ENCODE measurements at places on chromosomes 12 and 14.

DNA sequence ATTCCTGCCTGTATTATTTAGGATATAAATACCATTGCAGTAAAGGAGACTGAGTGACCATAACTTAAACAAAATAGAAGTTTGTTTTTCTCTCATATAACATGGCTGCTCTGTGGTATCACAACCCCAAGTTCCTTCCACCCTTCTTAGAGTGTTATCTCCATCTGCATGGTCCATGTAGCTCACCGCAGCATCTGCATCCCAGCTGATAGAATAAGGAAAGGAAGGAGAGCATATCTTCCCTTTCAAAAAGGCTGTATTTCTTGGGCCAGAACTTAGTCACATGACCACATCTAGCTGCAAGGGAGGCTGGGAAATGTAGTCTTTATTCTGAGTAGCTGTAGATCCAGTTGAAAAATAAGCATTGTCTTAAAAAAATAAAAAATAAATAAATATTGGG lies 184.8 kb upstream of the NUDT4 start:
- no peak for DNase-seq

DNA sequence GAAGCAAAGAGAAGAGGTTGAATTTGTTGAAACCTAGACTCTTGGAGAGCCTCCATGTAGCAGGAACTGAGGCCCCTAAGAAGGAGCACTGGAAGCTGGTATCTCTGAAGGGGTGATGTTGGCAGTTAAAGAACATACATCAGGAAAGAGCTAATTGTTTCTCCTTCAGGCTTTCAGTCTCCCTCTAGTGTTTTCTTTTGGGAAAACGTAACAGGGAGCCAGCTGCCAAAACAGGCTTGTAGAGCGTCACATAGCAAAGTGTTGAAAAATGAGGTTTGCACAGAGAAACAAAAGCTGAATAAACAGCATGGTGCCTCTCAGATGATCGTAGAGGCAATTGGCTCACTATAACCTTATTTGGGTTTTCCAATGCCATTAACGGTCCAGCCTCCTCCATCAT lies 46.9 kb upstream of the CAND1 start:
- DNase-seq: no peak

GRCh38 chr12:42343721-42344120 lies 17.8 kb downstream of the PPHLN1 start:
- DNase-seq: no peak

GRCh38 chr12:131828671-131829355 lies 620 bp downstream of the MMP17 start:
- no peak for DNase-seq

- DNase-seq: no peak
These were observed 42.6 kb upstream of the PLEKHD1 start for GRCh38 chr14:69441948-69442347.

GRCh38 chr14:25014440-25014839 lies 35.5 kb downstream of the STXBP6 start:
- DNase-seq: no peak

DNA sequence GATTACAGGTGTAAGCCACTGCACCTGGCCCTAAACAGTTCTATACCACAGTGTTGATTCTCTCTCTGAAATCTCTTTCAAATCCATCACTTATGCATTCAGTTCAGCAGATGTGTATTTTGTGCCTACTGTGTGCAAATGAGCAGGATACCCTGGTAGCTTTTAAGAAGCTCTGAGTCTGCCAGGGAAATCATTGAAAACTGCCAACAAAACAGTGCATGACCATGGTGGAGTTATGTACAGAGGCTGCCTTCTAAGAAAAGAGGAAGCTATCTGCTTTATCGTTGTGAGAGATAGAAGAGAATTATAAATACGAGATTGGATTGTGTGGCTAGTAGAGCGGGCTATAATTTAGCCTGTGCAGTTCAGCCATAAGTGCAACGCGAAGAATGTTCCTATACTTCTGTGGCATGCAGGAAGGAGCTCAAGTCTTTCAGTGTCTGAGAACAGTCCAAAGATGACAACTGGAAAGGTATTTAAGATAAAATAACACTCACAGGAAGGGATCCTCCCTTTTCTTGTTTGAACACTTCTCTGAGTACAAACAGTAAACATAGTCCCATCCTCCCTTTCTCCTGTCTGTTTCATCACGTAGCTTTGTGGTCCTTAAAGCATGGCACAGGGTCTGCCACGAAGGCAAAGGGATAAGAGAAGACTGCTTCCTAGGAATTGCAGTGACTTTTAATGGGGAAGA lies 4.3 kb downstream of the DIP2B start:
- no peak for DNase-seq

- no peak for DNase-seq
These were observed 399.9 kb downstream of the FOXG1 start for GRCh38 chr14:29166507-29166906.

DNA sequence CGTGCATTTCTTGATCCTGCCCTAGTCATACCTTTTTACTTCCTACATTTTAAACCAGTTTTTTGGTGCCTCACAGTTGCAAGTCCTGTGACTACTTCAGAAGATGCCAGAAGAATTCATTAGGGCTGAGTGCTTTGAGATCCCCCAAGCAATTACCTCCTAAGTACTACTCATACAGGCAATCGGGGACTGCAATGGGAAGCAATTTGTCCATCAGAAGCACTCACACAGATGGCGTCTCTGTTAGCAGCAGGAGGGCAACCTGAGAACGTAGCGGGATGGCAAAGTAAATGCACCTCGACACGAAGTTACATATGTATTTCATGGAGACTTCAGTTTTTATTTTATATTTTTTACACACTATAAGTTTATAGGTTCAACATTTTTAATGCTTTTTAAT lies 188.3 kb downstream of the CAPZA3 start:
- peak; percentile 83 for DNase-seq

GRCh38 chr12:20528208-20528607 lies 159.9 kb downstream of the PDE3A start:
- DNase-seq: no peak

DNA sequence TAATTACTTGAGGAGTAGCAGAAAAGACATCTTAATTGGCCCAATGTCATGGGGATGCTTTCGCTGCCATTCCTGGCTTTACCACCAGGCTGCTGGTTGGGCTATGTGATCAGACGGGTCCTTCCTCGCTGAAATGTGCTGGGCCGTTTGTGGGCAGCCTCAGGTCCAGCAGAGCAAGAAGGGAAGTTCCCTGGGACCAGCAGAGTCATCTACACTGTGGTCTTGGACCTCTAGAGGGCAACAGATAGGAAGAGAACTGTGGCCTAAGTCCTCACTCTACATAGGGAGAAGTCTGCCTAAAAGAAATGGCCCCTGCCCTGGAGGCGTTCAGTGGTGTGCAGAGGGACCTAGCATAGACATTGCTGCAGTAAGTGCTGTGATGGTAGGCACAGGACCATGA lies 10.9 kb downstream of the EVL start:
- no peak for DNase-seq

- no peak for DNase-seq
These were observed 836 bp downstream of the EVL start for GRCh38 chr14:100065942-100066574.

DNA sequence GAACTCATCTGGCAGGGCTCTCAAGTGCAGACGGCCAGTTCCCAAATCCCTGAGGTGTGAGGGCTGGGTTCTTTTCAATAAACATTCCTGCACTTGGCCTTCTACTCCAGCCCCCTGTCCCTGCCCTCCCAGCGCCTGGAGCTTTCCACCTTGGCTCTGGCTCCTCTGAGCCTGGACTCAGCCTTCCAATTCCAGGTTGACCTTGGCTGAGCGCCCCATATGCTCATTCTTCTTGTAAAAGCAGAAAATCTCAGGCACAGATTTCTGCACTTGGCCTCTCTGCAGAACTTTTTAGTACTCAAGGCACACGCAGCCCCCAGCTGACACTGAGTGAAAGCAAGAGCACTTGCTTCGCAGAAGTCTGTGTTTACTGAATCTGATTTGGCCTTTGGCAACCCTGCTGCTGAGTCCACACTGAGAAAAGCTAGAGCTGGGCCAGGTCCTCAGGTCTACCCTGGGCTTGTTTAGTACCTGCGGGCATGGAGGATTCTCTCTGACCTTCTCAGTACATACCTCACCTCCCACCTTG lies 222.7 kb downstream of the MSRB3 start:
- no peak for DNase-seq

GRCh38 chr14:104149617-104150135 lies 11.3 kb downstream of the KIF26A start:
- peak; percentile 44 for DNase-seq

DNA sequence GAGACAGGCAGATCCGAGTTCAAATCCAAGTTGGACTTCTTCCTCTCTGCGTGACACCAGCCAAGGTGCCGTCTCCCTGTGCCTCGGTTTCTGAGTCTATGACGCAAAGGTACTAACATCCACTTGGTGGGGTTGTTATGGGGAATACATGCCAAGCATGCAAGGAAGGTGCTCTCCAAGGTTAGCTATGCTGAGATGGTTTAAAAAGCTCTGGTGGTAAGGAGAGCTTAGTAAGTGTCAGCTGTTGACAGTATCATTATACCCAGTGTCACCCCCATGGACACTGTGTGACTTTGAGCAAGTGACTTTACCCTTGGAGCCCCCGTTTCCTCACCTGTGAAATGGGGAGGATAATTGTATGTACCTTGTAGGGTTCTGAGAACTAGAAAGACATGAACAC lies 22.2 kb downstream of the MMAB start:
- no peak for DNase-seq

- no peak for DNase-seq
These were observed 109.8 kb upstream of the EGLN3 start for GRCh38 chr14:34060651-34060999.

DNA sequence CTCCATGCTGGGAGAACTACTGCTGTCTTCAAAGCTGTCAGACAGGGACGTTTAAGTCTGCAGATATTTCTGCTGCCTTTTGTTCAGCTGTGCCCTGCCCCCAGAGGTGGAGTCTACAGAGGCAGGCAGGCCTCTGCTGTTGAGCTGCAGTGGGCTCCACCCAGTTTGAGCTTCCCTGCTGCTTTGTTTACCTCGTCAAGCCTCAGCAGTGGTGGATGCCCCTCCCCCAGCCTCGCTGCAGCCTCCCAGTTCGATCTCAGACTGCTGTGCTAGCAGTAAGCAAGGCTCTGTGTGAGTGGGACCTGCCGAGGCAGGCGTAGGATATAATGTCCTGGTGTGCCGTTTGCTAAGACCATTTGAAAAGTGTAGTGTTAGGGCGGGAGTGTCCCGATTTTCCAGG lies 31.4 kb upstream of the RFX4 start:
- DNase-seq: no peak

DNA sequence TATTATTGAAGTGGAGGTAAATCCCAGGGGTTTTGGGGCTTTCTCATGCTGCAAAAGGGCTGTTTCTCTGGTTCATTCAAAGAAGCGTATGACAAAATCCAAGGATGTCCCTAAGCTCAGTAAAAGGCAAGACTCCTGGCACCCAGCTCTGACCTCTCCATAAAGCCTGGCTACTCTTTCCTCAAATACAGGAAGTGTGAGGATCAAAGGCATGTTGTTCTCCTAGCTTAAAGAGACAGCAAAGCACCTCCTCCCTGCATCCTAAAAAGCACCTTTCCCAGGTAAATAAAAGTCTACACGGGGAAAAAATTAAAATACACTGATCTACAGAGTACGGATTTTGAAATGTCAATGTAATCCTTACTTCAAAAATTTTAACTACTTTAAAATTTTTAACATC lies 118.6 kb downstream of the LMNTD1 start:
- DNase-seq: no peak

DNA sequence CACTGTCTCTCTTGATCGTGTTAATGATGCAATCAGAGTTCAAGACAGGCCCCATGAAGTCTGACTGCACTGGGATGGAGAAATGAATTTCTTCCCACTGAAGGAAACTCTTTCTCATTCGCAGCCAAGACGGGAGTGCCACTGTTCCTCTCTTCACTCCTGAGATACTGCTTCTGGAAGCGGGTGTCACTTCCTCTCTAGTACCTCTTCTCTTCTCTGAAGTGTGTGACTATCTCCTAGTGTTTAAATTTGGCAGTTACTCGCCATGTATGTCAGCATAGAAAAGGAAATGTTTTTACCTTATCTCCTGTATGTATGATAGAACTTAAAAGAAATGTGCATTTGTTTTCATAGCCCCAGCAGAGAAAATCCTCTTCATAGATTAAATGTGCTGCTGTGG lies 215.2 kb downstream of the ANO6 start:
- DNase-seq: no peak

DNA sequence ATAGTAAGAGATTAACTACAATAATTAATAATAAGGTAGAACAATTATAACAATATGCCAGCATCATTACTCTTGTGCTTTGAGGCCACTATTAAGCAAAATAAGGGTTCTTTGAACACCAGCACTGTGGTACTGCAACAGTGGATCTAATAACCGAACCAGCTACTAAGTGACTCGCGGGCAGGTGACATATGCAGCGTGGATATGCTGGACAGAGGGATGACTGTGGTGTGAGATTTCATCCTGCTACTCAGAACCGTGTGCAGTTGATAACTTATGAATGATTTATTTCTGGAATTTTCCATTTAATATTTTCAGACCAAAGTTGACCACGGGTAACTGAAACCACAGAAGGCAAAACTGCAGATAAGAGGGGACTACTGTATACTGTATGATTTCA lies 34.4 kb downstream of the BMAL2 start:
- DNase-seq: no peak

- no peak for DNase-seq
These were observed 125.9 kb upstream of the MAP1LC3B2 start for GRCh38 chr12:116433249-116433648.

DNA sequence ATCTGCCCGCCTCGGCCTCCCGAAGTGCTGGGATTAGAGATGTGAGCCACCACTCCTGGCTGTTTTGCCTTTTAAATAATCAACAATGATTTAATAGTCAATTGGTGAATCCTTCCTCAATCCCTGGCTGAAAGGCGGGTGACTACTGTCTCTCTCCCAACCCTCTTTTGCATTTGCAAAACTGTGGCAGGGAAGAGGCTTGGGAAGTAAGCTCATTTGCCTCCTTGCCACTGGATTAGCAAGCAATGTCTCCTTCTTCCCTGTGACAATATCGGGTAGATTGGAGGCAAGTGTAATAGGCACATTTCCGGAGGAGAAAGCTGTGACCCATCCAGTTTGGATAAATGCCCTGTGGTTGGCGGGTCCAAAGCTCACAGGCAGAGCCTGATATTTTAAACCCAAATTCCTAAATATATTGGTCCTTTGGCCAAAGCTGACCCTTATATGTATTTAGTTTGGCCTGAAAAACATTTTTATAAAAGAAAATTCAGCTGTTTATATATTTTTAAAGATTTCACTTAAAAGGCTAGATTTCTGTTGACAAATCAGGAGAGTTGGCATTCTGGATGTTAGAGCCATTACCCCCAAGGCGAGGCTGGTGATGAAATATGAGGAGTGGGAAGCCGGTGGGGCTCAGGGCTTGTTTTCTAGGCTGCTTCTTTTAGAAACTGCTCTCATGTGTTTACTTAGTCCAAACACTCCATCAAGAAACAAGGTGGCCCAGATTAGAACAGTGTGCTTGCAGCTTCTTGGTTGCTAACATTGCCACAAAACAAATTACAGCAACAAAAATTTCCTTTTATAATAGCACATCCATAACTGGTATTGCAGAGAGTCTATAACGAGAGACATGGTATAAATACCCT lies 646.9 kb upstream of the TMEM132C start:
- DNase-seq: no peak

- DNase-seq: no peak
These were observed 217.0 kb downstream of the SLC25A21 start for GRCh38 chr14:36955376-36955775.
